ENCODE measurements at places on chromosomes 3 and 15.

DNA sequence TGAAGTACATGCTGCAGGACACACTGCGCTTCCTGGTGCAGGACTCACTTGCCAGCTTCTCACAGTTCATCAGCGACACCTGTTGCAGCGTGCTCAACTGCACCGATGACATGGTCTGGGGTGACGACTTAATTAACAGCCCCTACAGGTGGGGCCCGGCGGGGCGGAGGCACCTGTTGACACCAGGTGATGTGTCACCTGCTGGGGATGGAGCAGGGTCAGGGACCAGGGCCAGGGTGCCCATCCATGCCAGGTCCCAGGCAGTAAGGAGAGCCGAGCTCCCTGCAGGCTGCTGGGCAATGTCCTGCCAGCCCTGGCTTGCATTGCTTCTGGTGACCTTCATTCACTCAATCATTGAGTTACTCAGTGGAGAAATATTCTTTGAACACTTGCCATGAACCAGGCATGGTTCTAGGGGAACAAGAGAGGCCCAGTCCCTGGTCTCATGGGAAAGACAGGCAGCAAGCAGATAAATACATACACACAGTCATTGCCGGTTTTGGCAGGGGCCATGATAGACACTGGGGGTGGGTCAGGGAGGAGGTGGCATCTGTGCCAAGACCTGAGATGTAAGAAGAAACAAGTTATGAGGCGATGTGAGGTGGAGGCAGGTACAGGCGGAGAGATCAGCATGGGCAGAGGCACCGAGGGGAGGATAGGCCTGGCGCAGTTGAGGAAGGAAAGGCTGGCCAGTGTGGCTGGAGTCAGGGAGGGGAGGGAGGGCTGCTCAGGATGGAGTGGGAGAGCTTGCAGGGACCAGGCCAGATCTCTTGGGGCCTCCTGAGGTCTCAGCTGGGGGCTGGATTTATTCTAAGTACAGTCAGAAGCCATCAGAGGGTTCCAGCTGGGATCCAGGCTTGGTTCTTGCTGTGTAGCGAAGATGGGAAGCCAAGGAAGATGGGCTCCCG is 30.8 kb downstream of the DNAH1 start:
- no peak for DNase-seq

DNA sequence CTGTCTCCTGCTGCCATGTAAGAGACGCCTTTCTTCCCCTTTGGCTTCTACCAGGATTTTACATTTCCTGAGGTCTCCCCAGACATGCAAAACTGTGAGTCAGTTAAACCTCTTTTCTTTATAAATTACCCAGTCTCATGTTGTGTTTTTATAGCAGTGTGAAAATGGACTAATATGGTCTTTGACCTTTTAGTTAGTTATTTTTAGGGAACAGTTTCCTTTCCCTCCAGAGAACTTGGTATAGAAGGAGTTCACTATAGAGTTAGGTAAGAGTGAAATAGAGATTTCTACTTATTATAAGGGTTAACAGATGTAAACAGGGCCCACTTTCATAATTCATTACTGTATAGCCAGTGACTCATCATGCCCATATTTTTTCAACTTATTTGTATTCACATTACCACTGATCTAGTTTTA is 170.9 kb downstream of the UNC13C start:
- no peak for DNase-seq

DNA sequence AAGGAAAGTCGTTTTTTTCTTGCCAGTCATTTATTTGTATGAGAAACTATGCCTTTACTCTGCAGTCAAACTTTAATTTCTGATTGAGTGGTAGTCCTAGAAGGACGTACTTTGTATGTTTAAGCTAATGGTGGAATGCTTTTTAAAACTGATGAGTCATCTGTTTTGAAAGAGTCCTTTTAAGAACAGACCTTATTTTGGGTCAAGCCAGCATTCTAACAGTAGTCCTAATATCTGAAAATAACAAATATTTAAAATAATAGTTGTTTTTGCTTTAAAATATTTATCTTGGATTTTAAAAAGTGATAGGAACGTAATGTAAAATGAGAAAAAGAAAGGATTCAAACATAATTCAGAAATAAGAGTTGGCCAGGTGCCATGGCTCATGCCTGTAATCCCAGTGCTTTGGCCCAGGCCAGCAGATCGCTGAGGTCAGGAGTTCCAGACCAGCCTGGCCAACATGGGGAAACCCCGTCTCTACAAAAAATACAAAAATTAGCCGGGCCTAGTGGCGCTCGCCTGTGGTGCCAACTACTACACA is 1.3 kb upstream of the LRRC58 start:
- DNase-seq, result peak; percentile 8

DNA sequence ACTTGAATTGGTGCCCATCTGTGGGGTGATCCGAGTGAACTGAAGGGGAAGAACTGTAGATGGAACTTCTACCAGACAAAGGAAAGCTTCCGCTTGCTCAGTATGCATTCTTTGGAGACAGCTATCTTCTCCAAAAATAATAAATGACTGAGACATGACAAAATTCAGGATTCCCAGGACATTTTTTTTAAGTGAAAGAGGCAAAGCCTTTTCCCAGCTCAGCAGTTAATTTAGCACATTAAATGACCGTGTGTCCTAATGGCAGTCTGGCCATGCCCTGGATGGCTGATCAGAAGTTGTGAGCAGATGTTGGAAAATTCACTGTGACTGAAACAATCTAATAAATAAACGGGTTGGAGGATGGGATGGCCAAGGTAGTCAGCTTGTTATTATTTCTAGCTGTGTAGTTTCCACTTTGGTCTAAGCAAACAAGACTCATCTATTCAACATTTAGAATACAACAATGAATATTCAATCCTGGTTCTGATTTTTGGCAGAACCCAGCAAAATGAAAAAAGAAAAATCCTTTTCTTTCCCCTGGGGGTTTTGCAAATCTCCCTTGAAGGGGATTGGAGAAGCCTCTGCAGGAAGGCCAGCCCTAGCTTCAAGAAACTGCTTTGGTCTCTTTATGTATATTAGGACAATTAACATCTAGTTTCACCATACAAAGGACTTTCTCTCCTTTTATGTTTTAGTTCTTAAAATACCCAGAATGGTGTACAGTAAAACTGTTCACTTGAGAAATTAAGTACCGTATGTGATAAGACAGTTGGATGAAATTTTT is 540.9 kb upstream of the MDFIC2 start:
- no peak for DNase-seq

DNA sequence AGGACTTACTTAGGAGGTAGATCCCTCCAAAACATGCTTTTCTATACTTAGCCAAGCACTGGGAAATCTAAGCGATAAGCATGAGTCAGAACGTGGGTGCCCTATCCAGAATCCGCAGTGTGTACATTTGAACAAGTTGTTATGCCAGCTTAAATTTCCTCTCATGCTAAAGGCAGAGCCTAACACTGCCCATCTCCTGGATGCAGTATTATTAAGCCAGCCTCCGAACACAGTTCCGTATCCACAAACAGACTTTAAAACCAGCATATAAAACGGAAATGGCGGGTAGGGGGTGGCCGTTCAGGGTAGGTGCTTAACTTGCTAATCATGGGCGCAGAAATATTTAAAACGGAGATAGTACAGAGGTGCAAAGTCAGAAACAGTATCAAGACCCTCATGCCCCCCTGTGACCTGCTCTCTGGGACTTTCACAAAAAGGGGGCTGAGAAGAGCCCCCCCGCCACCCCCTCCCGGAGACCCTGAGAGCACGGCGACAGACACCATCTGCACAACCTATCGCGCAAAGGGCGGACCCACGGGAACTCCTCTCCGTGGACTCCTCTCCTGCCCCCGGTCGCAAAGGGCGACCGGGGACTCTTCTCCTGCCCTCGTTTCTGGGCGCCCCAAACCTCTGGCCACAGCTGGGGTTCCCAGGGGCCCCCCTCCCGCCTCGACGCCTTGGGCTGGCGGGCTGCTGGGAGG is 889 bp upstream of the LRRIQ4 start:
- no peak for DNase-seq

DNA sequence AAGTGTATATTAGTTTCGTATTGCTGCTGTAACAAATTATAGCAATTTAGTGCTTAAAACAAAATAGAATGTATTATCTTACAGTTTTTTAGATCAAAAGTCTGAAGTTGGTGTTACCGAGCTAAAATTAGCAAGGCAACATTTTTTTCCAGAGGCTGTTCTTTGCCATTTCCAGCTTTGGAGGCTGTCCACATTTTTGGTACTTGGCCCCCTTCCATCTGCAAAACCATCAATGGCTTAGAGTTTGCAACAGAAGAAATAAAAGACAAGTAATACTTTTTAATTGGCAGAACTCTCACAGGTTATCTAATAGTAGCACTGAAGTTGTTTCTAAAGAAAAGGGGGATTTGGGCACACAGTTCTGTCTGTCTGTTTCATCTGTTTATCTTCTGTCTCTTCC is 1248.5 kb downstream of the ROBO1 start:
- DNase-seq, result no peak

DNA sequence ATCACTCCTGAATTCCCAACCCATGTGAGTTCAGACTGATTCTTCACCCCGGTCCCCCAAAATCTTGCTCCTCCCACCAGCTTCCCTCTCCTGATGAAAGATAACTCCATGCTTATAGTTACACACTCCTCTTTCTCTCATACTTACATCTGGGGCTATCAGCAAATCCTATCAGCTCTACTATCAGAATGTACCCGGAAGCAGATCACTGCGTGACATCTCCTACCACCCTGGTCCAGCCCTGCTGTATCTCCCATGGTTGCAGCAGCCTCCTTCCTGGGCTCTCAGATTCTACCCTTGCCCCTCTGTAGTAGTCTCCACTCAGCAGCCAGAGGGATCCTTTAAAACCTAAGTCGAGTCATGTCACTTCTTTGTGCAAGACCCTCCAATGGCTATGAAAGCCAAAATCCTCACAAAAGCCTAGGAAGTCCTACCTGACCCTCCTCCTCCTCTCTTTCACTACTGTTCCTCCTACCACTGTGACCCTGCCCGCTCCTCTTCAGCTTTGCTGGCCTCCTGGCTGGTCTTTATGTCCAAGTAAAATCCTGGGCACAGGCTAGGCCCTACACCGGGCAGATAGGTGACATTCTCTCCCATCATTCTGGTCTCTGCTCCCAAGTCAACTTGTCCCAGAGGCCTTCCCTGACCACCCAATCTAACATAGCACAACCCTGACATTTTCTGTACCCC is 16.2 kb downstream of the XIRP1 start:
- no peak for DNase-seq

DNA sequence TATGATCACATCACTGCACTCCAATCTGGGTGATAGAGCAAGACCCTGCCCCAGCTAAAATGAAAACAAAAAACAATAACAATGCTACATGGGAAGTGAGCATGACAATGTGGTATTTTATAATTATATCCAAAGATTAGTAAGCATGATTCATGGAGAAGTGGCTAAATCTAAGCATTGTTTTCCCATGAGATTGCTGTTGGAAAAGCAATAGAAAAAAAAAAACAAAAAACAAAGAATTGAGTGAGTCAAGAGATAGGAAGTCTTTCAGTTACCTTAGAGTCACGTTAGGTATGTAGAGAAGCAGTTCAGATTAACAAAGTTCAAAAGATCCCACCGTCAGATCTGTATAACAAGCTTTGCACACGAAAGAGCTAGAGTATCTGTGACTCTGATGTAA is 210.3 kb upstream of the CNTN6 start:
- no peak for DNase-seq

DNA sequence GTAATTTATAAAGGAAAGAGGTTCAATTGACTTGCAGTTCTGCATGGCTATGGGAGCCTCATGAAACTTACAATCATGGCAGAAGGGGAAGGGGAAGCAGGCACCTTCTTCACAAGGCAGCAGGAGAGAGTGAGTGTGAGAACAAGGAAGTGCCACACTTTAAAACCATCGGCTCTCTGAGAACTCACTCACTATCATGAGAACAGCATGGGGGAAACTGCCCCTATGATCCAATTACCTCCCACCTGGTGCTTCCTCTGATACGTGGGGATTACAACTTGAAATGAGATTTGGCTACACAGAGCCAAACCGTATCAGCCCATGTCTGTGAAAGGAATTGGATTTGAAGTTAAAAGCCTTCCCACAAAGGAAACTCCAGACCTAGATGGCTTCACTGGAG is 39.1 kb downstream of the TKT start:
- DNase-seq, result no peak

GRCh38 chr15:36183201-36183600 is 396.2 kb upstream of the CDIN1 start:
- no peak for DNase-seq

DNA sequence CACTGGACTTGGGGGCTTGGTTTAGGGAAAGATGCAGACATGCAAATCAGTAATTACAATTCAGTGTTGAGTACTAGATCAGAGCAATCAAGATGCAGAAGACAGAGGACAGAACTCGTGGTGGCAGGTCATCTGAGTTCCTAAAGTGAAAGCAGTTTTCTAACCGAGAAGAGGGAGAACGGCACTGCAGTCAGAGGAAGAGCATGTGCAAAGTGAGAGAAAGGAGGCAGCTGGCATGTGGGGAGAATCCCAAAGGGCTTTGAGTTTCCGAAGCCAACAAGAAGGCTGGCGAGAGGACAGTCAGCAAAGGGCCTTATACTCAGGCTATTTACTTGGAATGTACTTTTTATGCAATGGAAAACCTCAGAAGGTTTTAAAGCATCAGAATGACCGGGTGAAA is 87.0 kb downstream of the ANP32A start:
- DNase-seq, result no peak

GRCh38 chr15:74893627-74894026 is 3.8 kb downstream of the MPI start:
- no peak for DNase-seq

DNA sequence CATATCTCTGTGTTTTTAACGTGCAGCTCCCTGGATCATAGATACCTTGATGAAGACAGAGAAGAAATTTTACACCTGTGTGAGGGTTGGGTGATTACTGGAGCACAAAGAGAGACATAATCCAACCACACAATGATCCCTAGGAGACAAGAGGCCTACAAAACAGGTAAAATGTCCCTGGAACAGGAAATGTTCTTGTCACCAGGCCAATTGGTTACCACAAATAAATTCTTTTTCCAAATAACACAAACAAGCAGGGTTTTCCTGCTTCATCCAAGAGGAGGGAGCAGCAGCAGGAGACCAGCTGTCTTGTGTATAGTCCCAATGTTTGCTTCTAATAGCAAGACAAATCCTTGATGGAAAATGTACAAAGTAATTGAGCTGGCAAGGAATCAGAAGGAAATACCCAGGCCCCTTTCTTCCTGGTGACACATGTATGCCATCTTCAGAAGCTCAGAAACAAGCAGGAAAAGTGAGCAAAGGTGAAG is 1.4 kb downstream of the MGLL start:
- no peak for DNase-seq

DNA sequence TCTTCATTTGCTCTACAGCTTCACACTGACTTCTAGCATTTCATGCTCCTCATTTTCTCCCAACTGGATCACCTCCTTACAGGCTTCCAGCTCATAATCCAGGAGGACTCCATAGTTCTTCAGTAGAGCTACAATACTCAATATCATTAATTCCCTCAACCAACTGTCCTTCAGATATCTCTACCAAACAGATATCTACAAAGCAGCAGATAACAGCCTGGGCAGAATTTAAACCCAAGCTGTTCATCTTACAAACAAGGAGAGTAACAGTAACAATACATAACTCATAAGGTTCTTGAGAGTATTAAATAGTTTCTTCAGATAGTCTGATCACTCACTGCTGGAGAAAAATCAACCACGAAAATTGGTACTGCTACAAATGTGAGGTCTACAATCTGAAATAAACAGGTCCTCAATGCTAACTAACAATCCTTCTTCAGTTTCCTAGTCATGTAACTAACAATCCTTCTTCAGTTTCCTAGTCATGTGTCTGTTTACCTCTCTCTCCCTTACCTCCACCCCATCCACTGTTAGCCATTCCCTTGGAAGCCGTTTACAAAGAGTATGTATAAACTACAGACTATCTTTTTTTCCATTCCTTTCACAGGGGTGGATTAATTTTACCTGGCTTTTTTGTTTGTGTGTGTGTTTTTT is 5.0 kb downstream of the PEAK1 start:
- no peak for DNase-seq

Measured in RPMI8226 (cell line).